ENCODE measurements at places on chromosomes 1 and 21.

DNA sequence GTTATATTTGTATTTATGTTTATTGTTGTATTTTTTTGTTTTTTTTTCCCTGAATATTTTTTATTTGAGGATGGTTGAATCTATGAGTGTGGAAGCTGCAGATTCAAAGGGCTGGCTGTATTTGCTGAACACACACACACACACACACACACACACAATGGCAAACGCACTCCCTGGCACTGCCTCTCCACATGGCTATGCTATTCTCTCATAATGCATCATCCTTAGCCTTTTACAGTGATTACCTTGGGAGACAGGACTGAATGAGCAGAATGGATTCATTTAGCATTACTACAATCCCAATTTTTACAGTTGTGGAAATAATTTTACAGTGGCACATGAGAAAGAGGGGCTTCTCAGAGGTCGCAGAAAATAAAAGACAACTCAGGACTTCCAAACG lies 390.1 kb downstream of the PCP4 start:
- DNase-seq, result no peak

DNA sequence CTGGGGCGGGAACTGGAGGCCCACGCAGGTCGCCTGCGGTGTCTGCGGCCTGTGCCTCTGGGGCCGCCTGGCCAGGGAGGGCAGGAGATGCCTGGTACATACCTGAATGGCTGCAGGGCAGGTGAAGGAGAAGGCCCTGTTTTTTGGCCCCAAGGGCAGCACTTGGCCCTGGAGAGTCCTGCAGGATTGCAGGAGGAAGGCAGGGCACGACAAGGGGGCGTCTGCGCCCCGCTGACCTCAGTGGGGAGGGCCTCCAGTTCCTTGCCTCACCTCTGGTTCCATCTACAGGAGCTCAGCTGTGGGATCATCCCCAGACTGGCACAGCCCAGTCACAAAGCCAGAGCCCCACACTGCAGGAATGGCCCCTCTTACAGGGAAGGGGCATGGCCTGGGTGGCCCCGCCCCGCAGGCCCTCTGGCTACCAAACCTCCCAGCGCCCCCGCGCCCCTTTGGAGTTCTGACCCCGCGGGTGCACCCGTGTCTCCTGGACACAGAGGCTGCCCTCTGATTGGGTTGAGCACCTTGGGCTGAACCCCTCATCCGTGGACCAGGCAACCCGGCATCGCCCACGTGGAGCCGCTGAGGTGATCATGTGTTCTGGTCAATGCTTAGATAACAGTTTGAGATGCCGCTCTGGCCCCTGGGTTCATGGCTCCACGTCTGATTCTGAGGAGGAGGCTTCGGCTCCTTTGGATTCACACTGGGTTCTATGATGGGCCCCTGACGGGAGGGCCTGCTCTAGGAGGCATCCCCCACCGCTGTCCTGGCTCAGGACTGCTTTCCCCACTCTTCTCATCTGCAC lies 1.3 kb upstream of the PEX10 start:
- DNase-seq, result no peak

GRCh38 chr1:50289495-50289894 lies 133.7 kb downstream of the DMRTA2 start:
- no peak for DNase-seq

GRCh38 chr21:29849735-29850176 lies 90.0 kb downstream of the GRIK1 start:
- peak; percentile 51 for DNase-seq

DNA sequence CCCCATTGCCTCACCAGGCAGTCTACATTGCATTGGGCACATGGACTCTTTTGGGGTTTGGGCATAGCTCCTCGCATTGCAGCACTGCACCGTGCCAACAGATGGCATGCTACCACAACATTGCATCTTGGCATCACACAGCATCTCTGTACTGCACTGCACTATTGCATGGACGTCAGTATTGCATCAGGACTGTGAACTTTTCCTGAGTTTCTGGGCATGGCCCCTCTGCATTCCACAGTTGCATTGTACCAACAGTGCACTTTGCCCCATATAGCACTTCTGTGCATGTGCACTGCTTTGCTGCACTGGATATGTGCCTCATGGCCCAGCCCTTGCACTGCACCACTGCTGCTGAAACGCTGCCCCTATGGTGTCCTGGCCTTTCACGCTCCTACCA lies 9.6 kb downstream of the PTPRU start:
- DNase-seq, result peak; percentile 58

DNA sequence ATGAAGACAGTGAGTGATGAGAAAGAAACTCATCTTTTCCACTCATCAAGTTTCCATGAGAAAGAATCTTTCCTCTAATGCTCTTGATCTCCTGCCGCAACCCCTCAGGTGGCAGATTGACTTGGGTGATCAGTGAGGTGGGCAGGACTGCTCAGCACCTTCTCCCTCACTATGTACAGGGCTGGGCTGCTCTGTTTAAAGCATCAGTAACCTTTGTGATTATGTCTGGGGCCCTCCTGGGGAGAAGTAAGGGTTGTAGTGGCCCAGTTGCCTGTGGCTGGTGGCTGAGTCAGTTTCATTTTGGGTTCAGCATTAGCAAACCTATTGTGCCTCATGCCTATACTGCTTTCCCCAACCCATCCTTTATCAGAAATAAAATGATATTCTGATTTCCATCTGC lies 366.0 kb downstream of the TTLL7 start:
- no peak for DNase-seq

DNA sequence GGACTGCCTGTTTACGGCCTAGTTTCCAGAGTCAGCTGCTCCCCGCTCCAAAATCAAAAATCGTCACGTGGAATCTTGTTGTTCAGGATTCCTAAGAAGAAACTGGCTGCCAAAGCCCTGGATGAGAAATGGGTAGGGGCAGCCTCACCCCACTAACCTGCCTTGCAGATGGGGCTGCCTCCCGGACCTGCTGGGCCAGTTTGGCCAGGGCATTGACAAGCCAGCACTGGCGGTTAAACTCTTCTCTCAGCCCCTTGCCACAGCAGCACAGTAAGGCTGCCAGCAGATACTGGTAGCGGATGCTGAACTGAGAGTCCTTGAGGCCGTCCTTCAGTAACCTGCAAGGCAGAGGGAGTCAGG lies 31.6 kb upstream of the PPP1R15B start:
- peak; percentile 97 for DNase-seq

GRCh38 chr1:44664730-44665370 lies 9.4 kb downstream of the TMEM53 start:
- no peak for DNase-seq

GRCh38 chr21:27813750-27814149 lies 846.9 kb upstream of the ADAMTS5 start:
- DNase-seq, result no peak

GRCh38 chr21:21715266-21715969 lies 717.2 kb downstream of the NCAM2 start:
- DNase-seq, result no peak

DNA sequence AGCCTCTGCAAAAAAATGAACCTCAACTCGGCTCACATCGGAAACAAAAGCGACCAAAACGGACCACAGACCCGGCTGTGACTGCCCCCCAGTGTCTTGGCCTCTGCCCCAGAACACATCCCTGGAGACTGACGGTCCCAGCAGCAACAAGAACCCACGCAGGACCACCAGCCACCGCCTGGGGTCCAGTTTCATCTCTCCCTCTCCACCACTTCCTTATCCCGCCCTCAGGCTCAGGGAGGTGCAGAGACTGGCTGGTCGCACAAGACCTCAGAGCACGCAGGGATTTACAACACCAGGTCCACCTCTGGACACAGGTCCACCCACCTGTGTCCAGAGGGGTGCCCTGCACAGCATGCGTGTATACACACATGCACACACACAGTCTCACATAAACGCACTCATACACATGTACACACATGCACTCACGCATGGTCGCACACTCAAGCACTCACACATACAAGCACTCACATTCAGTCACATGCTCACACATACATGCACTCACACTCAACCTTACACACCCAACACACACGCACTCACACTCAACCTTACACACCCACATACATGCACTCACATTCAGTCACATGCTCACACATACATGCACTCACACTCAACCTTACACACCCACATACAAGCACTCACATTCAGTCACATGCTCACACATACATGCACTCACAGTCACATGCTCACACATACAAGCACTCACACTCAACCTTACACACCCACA lies 18.6 kb upstream of the TMEM52 start:
- DNase-seq, result no peak

GRCh38 chr1:44926311-44926781 lies 60.0 kb downstream of the EIF2B3 start:
- no peak for DNase-seq

DNA sequence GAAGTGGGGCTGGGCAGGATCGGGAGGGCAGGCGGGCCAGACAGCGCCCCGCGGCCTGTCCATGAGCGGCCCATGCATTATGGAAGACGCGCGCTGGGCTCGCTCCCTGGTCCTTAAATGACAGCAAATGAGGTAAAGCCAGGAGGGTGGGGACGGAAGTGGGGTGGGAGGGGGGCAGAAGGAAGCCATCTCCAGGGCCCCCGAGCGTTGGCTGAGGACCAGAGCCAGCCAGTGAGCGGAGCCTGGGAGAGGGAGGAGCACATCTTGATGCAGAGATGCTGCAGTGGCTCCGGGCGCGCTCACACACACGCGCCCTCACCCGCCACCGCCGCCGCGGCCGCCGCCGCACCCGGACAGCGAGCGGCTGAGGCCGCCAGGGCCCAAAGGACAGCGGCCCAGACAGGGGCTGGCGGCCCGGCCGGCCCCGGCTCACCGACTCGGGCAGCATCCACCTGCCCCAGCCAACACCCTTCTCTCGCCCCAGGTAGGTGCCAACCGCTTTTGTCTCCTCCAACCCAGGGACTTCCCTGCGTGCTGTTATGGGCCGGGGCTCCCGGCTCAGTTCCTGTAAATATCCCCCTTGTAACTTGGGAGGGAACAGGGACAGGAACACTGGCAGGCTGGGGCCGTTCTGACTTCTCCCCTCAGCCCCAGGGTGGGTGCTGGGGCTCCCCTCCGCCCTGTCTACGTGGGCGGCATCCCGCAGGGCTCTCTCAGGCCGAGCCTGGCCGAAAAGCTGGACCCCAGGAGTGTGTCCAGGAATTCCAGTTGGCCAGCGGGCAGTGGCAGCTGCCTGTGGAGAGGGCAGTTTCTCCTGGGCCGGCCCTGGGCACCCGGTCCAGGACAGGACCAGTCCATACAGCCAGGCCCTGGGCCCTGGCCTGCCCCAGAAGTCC lies at the start of gene CNTN2:
Gene CNTN2 (plus strand): TSS at position 302 of the 896 bp plus-strand sequence. CDS start 9,974 bp downstream, outside the sequence.
- DNase-seq, result no peak

GRCh38 chr1:109788695-109789521 lies 25.2 kb upstream of the EPS8L3 start:
- DNase-seq, result no peak

- no peak for DNase-seq
Measured at GRCh38 chr1:6507461-6507911, 16.0 kb upstream of the PLEKHG5 start.

DNA sequence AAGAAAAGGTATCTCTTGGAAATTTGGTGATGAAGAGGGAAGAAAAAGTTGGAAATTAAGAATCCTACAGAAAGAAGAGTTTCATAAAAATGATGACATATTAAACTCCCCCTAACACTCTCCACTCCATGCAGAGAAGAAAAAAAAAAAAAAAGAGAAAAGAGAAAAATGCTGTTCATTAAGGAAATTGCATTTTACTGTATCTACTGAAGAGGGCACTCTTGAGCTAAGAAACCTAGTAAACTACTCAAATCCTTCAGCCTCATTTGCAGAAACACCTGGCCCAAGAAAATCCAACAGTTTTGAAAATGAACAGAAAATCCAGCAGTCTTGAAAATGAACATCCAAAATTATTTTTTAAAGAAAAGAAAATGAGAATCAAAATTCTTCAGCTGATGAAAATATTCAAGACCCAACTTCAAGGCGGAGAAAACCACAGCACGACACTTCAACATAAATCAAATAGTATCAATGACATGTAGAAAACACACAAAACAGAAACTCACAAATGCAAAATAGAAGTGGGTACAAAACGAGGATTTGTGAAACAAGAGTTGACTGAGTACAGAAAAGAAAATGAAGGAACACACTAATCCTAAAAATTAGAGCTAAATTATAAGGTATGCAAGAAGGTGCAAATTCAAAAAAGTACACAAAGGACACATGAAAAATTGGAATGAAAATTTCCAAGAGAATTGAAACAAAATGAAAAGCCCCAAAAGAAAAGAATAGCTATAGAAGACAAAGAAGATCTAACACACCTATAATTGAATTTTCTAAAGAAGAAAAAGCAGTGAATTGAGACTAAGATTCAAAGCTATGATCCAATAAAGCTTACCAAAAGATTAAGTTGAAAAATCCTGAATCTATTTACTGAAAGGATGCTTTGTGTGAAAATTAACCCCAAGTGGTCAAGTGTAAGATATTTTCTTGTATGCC lies 73.2 kb upstream of the DNAJC6 start:
- no peak for DNase-seq

DNA sequence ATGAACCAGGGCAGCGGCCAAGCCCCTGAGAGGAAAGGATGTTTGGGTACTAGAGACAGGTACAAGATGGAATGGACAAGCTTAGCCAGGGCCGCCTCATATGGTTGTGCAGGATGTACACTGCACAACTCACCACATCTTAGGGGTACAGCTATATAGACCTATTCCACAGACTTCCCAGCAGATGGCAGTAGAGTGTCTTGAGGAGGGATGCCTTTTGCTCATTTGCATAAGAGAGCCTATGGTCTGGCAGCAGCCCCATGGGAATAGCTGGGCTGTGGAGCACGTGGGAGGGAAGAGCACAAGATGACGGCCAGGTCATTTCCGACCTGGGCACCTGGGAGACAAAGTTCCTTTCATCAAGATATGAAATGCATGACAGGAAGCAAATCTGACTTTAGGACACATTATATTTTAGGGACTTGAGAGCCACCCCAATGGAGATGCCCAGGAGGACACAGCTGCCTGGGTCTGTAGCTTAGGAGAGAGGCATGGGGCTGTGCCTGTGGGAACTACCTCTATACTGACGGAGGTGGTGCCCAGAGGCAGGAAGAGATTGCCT lies 215.5 kb downstream of the KCNJ6 start:
- DNase-seq, result peak; percentile 81

- DNase-seq, result no peak
Measured at GRCh38 chr1:165857046-165857801, 29.8 kb downstream of the UCK2 start.

DNA sequence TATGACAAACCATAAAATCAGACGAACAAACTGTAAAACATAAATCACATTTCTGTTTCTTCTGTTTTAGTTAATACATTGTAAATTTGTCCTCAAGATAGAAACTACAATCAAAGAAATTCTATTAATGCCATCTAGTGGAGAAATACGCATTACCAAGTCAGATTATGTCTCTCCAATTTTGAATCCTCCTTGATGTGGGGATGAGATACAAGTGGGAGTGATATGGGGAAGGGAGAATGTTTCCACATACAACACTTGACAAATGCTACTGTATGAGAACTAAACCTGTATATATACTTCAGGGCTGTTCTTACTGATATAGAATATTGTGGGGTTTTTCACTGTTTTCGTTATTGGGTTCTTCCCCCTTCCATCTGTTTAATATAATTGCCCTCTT lies 2.6 kb downstream of the HFM1 start:
- DNase-seq, result peak; percentile 24

DNA sequence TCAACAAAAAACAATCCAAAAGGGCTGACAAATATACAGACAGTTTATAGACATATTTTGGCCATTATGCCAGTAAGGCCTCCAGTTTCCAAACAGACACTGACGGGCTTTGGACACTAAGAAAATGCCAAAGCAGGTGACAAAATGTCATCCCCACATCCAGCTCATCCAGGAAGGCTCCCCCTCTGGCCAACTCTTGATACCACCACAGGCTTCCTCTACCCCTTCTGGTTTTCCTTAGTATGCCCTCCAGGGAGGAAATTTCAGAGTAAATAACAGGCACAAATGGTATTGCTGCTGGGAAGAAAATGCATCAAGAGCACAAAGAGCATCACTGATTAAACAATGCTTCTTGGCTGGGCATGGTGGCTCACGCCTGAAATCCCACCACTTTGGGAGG lies 225.3 kb downstream of the VAV3 start:
- DNase-seq, result no peak
